ENCODE measurements at places on chromosomes 12 and 14.

DNA sequence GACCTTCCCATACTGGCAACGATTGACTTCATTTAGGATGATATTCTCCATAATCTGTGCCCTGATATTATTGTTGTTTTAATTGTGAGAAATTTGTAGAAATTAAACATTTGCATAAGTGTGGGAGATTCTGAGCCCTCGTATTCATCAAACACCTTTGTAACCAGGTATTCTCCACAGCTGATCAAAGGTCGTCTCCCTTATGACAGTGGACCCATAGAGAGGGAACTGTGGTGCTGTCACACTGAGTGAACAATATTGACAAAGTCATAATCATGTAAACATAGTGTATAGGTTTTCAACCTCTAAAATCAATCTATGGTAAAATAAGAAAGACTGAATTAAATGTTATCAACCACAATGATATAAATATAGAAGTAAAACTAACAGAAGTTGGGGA, 14.9 kb upstream of the PLEKHG3 start:
- DNase-seq, result no peak

- DNase-seq, result peak; percentile 28
These were observed 75.5 kb upstream of the CPM start for GRCh38 chr12:69008520-69008919.

DNA sequence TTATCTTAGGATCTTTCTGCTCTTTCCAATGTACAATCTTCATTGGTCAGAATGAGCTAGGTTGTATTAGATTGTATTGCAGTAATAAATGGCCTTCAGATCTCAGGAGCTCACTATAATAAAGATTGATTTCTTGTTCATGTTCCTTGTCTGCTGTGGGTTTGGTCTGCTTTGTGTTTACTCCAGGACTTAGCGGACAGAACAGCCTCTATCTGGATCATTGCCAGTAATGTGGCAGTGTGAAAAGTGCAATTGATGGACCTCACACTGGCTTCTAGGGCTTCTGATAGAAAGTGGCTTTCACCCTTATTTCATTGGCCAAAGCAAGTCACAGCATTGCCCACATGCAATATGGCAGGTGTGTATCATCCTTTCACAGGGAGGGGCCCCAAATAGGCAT, 81.2 kb downstream of the BTG1 start:
- no peak for DNase-seq

DNA sequence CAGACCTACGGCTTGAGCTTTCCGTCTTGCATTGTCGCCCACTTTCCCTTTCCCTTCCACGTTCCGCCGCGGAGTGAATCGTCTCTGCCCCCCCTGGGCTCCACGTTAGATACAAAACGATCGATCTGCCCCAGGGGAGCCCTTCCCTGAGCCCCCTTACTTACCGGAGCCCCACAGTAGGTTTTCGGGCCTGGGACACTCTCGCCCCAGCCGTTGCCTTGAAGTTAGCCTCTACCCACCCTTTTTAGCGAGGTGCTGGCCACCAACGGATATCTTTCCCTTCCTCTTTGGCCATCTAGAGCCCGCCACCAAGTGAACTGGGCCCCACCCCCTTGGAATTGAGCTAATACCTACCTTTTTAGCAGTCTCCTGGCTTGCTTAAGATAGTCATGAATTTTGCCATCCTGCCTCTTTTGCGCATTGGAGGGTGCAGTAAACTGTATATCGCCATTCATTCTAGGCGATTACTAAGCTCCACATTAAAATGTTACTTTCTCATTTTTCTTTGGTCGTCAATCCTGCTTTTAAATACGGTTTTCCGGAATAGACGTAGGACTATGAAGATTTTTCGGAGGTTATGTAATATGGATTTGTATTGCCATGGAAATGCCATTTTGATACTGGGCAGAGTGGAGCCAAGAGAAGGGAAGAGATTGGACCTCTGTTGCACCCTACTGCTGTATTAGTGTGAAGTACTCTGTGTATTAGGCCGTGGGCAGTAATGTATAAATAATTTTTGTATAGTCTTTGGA, 764 bp downstream of the RBM25 start:
- no peak for DNase-seq

GRCh38 chr12:106066051-106066705, 72.6 kb downstream of the NUAK1 start:
- DNase-seq, result no peak

DNA sequence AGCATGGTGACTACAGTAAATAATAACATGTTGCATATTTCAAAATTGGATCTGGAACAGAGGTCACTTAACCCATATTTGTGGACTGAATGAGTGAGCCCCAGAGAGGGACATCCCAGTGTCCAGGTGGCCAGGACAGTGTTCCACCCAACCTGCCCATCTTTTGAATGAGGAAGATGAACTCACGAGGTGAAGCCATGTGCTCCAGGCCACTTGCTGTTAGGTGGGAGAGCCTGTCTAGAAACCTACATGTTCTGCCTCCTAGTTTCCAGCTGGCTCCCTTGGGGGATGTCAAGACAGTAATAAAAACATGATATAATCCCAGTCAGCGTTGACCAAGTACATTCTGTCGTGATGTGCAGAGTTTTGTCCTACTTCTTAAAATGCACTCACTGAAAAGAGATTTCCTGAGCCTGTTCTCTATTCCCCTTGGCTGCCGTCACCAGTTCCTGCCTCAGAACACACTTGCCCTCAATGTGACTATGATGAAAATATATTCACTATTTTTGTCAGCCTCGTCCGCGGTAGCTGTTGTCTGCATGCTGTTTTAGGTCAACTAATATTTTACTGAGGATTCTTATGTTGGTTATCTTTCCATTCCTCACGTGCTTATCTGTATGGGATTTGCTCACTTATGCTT, 25.7 kb downstream of the TSPAN9 start:
- no peak for DNase-seq

DNA sequence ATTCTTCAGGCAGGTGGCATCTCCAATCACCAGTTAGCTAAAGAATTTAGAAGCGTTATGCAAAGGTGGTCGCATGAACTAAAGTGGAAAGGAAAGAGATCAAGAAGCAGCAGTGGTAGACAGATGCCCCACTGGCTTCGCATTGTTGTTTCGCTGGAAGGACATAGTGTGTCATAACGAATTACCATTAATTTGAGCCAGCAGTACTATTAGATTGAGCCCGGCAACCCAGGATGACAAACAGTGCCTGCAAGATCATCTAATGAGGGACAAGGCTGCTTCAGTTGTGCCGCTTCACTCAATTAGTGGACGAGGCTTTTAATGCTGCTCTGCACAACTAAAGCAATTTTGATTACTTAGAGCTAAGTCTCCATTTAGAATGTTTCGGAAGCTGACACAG, 274.5 kb upstream of the SOX5 start:
- no peak for DNase-seq

DNA sequence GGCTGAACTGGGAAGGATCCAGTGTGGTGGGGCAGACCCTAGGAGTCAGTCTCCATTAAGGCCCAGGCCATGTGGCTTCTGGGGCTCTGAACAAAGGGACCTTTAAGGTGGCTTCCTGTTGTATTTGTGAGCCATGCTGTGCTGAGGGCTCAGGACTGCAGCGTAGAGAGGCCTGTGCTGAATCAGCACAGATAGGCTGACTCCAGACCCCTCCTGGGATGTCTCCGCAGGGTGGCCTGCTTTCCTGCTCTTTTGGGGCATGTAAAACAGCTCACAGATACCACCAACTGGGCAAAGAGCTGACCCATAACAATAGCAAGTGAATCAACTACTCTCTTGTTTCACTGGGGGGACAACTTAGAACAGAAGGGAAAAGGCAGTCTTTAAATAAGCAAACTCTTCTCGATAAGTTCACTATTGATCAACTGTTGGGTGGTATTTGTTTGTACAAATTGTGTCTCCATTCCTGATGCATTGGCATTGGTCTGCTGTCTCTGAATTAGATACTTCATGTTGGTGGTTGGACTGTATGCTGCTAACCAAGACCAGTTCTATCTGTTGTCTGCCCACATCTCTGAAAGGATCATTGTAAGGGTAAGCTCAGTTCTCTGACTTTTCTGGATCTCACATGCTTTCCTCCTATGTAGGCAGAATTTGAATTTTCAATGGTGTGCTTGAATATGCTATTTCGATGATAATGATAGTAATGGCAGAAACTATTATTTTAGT, 71.8 kb downstream of the MYRFL start:
- no peak for DNase-seq

GRCh38 chr12:114192013-114192412, 213.9 kb downstream of the TBX5 start:
- DNase-seq, result no peak

GRCh38 chr14:34058510-34058909, 107.6 kb upstream of the EGLN3 start:
- DNase-seq, result no peak

DNA sequence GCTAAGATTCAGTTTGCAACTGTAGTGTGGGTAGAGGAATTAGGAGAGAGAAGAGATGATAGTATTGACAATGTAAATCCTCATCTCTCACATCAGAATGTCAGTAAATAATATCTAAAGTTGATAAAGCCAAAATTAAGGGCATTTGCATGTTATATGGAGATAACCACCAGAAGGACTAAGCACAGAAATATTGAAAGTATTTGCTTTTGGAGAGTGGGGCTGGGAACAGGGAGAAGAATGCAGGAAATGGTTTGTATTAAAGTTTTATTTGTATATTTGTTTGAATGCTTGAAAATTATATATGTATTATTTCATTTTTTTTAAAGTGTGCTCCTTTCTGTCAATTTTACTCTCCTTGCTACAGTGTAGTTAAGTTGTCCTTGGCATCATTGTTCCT, 491.4 kb downstream of the APAF1 start:
- no peak for DNase-seq

DNA sequence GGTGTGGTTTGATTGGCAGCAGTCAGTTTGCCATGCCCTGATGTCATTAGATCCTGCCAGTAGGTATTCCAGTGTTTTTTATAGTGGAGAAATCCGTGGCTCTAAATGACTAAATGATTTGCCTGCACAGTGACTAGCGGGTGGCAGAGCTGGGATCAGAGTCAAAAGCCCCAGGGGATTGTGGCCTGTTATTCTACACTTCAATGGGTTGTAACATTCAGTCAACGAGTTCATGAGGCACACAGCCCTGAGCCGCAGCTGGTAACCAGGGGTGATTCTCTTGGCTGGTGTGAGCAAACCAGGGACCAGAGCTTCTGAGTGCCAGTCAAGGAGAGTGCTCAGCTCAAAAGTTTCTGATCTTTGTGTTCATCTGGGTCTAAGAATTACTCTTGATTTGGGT, 1.8 kb downstream of the MYH6 start:
- DNase-seq, result no peak

DNA sequence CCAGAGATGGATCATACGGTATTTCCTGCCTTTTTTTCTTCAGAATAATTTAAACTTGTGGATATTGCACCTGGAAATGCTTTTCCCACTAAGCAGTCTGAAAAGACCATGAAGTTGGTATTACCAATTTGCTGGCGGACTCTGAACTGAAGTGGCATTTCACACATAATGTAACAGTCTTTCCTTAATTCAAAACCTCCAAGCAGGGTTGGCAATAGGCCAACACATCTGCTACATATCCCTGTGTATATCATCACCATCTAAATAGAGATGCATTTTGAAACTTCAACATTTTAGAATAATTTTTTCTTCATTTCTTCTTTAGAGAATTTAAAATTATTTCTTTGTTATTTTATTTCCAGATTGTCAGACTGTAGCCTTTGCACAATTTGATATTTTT, 100.5 kb downstream of the TSPAN8 start:
- no peak for DNase-seq

DNA sequence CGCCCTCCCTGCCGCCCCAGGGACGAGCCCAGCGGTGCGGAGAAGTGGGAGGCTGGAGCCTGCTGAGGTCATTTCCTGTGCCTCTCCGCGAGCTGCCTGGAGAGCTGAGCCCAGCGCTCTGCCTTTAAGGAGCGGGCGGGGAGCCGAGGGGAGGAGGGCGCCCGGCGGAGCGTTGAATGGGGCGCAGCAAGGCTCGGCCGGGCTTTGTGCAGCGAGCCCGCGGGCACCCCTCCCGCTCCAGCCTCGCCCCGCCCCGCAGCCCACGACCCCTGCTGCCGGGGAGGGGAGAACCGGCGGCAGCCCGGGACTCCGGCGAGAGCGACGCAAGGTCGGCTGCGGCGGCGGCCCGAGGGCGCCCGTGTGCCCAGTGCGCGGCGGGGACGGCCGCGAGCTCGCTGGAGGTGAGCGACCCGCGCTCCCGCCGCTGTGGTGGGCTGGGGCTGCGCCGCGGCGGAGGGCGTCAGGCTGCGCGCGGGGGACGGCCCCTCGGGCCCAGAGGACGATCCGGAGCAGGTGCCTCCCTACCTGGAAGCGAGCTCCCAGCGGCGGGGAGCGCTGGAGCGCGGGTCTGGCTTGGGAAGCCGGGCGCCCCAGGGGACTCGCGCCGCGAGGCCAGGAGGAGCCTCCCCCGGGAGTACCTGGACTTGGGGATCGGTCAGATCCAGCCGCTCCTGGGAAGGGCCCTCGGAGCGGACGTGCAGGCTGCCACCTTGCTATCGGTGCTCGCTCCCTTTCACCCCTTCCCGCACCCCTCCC, at the start of gene PLEKHH1:
TSS of gene PLEKHH1 (plus strand) at position 293 of the 756 bp plus-strand sequence. CDS start 8,578 bp downstream, outside the sequence.
- DNase-seq, result no peak

DNA sequence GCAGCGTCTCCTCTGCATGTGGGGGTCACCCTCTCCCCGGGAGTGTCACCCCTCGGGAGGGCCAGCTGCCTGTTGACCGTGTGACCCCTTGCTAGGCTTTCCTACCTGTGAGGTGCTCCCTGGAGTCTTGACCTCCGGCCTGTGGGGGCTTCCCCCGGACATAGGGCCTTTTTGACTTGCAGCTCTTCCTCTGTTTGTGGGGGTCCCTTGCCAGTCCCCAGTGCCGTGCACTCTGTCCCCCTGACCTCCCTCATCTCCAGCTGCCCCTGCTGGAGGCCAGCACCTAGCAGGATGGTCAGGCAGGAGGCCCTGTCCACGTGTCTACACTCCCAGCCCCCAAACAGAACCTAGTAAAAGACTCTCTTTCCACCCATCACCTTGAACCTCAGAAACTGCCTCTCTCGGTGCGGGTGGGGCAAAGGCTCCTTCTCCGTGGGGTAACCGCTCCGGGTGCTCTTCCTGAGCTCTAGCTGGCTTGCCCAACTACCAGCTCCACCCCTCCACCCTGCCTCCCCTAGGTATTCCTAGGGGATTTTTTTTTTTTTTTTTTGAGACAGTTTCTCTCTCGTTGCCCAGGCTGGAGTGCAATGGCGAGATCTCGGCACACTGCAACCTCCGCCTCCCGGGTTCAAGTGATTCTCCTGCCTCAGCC, 810 bp downstream of the AACS start:
- DNase-seq, result no peak

- no peak for DNase-seq
These were observed 250.4 kb downstream of the FOXN3 start for GRCh38 chr14:89166633-89167032.

- peak; percentile 33 for DNase-seq
These were observed at the start of gene LRP1 for GRCh38 chr12:57127726-57128518. LRP1 (plus strand) TSS chr12:57128483; CDS start chr12:57128965, 482 bp downstream.

DNA sequence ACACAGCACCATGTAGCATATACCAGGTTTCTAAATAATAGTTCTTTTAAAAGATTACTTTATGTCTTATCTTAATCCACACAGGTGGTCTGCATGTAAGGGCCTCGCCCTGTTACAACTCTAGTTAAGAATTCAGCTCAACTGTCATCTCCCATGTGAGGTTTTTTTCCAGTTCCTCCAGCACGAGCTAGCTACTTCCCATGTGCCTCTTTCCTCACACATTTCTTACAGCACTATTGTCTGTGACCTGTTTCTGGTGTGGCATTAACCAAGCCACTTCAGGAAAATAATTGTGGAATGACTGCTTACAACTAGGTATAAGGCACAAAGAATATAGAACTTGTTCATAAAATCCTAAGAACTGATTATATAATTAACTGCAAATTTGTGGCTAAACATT, 65.5 kb downstream of the SH2B3 start:
- DNase-seq, result no peak

GRCh38 chr12:26798023-26798422, 35.0 kb downstream of the ITPR2 start:
- DNase-seq, result no peak

GRCh38 chr12:110351119-110351518, 52.4 kb downstream of the ANAPC7 start:
- DNase-seq, result no peak
